ENCODE measurements at places on chromosomes 7 and 10.

GRCh38 chr10:120989996-120990598 is 138.9 kb downstream of the WDR11 start:
- DNase-seq, result no peak

DNA sequence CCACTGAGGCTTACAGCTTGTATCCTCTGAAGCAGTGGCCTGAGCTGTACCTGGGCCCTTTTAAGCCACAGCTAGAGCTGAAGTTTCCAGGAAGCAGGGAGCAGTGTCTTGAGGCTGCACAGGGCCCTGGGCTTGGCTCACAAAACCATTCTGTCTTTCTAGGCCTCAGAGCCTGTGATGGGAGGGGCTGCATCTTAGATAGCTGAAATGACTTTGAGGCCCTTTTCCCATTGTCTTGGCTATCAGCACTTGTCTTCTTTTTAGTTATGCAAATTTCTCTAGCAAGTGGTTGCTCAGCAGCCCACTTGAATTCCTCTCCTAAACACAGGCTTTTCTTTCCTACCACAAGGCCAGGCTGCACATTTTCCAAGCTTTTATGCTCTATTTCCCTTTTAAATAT is 864.2 kb downstream of the REEP3 start:
- DNase-seq, result no peak

DNA sequence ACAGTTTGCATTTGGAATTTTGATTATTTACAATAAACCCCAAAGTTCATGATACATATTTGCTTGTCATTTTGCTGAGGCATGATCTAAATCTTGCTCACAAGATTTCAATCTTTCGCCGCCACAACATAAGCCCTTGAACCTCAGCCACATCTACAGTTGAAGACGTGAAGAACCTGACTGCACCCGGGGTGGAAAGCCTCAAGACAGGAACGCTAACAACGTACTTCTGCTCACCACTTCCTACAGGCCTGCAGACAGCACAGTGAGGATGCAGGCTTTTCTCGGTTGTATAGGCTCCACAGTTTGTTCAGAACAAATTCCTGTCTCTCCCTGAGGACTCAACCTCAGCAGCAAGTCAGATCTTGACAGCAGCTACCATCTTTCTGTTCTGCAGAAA is 393.8 kb upstream of the PRKCQ start:
- no peak for DNase-seq

- no peak for DNase-seq
These were observed 24.5 kb upstream of the FAM133B start for GRCh38 chr7:92614660-92615174.

All from SW 1271 (cell line).